ENCODE measurements at places on chromosomes 1 and 21.

- no peak for DNase-seq
These were observed 6.1 kb upstream of the ARL8A start for GRCh38 chr1:202150602-202151001.

GRCh38 chr1:60510162-60510561 lies 436.6 kb upstream of the C1orf87 start:
- DNase-seq = no peak

DNA sequence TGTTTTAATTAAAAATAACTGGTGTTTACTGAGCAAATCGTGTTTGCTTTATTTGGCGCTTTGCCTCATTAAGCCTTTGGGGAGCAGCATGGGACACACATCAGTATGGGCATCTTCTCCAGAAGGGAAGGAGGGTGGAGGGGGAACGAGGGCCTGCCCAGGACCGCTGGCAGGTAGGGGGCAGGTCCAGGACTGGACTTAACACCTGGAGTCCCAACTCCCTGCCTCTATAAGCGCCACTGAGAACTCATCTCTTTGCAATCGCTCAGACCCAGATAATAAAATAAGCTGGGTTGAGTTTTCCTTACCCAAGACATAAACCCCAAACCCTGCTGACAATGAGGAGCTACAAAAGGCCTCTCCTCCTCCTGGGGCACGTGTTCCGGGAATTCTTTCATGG lies 15.1 kb downstream of the ABCG1 start:
- DNase-seq = no peak

- DNase-seq = no peak
These were observed 198.6 kb downstream of the SDCCAG8 start for GRCh38 chr1:243454328-243454997.

- DNase-seq = no peak
These were observed 51.5 kb downstream of the SYT14 start for GRCh38 chr1:209989525-209989924.

All from activated CD4-positive, alpha-beta memory T cell treated with anti-CD3 and anti-CD28 coated beads for 36 hours (primary cell).